ENCODE measurements at places on chromosomes 6 and 20. TPM values are rescaled to one million over a fixed set of nuclear protein-coding genes. Genes with fewer than 3 reads are reported as not detected.

- no peaks in the 10 kb centered on the region for H3K27me3 ChIP-seq
- no peak overlapping the region for H3K4me3 ChIP-seq
- no peaks in the 10 kb centered on the region for H3K36me3 ChIP-seq
- no peak for DNase-seq
Measured at GRCh38 chr6:107546691-107547450, 57.0 kb downstream of the SOBP start.

DNA sequence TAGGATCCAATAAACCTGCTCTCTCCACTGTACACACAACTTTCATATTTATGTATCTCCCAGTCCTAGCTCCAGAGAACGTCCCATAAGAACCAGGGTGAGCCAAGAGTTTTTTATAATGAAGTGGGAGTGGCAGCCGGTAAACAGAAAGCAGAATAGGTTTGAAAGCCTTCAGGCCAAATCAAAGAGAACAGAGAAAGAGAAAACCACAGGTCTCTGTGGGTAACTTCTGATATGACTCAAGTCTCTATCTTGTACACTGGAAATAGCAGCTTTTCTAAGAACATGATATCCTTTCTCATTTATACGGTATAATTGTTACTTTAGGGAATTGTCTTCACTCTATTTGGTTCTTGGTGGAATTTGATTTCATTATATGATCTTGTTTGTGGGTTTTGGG lies 273.6 kb downstream of the PACRG start:
- no peaks in the 10 kb centered on the region for H3K36me3 ChIP-seq
- H3K27ac ChIP-seq: no peak overlapping the region
- peaks cover 15% of the 10 kb centered on the region for H3K4me1 ChIP-seq
- H3K4me3 ChIP-seq: no peak overlapping the region
- no peaks in the 10 kb centered on the region for H3K27me3 ChIP-seq

DNA sequence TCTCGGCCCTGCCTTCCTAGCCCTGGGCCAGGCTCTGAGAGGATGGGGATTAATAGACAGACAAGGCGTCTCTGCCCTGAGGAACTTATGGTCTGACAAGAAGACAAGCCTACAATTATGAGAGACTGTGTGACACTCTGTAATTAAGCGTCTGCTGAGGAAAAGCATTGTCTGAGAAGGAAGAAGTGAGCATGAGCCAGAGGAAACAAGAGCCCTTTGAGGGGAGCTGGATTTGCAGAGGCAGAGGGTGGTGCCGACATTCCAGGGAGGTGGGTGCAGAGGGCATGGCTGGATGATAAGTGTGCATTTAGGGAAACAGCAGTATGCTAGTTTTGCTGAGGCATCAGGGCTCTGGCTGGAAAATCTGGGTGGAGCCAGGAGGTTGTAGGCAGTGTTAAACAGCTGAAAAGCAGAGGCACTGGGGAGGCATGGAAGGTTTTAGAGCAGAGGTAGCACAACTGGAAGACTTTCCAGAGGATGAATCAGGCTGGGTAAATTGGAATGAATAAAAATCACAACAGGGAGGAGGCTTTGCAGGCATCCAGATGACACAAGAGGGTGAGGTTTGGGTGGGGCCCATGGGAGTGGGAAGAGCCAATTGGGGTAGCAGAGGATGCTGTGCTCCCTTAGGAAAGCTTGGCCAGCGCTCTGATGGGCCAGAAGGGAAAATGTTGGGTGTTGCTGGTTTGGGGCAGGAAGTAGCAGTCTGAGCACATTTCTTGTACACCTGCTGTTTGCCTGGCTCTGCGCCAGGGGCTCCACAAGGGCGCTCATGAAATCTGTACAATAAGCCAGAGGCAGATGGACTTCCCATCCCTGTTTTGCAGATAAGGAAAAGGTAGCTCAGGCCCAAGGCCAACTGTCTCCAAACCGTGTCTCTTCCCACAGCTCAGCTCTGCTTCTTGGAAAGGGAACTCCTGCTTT lies 74.0 kb upstream of the MYL9 start:
- H3K27ac ChIP-seq: peak overlapping the region; percentile 34
- DNase-seq: no peak
- H3K4me1 ChIP-seq: peaks cover 20% of the 10 kb centered on the region
- no peaks in the 10 kb centered on the region for H3K27me3 ChIP-seq
- no peaks in the 10 kb centered on the region for H3K36me3 ChIP-seq

DNA sequence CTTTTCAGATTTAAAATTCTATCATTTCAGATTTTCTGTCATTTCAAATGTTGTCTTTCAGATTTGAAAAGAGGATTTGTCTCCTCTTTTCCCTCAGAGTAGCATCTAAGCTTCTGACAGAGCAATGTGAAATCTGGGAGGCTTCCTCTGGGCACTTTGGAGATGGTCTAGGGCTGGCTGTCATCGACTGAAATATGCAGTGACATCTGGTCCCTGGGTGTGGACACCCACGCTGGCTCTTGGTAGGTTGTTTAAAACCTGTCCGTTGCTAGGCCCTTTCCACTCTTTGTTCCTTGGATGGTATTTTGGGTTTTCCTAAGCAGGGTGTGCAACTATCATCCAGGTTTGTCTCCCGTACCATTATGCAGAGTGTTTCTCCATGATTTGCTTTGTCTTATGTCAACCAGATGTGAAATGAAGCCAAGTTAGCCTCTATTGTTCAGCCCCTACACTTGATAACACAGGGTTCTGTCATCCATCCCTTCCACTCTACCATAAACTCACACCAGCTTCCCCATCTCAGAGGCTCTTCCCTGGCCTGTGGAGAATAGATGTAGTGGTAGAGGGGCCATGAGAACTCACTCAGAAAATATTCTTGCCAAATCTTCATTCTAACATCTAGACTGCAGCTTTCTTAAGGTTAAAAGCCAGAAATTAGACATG lies 5.0 kb upstream of the VIP start:
- no peak overlapping the region for H3K27ac ChIP-seq
- no peaks in the 10 kb centered on the region for H3K36me3 ChIP-seq
- no peaks in the 10 kb centered on the region for H3K4me1 ChIP-seq
- no peaks in the 10 kb centered on the region for H3K27me3 ChIP-seq
- DNase-seq: no peak

DNA sequence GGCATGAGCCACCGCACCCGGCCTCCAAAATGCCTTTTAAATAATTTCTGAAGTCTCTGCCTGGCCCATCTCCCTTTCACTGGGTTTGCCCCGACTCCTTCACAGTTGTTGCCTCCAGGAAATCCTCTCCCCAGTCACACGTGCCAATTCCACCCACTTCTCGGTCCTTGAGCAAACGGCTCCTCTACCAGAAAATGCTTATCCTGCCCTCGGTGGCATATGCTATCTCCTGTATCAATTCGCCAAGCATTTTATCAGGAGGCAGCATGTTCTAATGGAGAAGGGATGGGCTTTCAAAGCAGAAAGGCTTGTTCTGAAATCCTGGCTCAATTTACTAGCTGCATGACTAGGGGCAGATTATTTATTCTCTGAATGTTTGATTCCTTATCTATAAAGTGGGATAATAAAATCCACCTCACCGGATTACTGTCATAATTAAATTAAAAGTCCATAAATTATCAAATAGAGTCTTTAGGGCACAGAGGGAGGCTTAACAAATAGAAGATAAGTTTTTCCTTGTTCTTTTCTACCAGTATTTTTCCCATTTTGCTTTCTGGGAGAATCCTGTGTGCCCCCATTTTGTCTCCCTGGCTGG lies 66.3 kb downstream of the PPP1R3G start:
- H3K4me1 ChIP-seq: peaks cover 5% of the 10 kb centered on the region
- no peaks in the 10 kb centered on the region for H3K36me3 ChIP-seq
- no peak overlapping the region for H3K27ac ChIP-seq
- no peaks in the 10 kb centered on the region for H3K27me3 ChIP-seq

DNA sequence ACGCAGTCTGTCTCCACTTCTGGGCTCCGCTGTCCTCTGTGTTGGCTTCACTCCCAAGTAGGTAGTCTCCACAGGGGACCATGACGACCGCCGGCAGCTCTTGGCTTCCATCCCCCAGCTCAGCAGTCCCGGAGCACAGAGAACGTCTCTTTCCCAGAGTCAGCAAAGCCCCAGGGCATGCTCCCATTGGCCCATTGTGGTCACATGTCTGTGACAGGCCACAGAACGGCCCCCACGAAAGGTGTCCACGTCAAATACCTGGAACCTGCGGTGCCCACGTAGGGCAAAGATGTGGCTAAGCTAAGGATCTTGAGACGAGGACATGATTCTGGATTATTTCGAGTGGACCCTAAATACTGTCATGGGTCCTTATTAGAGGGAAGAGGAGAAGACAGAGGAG lies 438.4 kb upstream of the SULF2 start:
- no peak overlapping the region for H3K4me3 ChIP-seq
- no peaks in the 10 kb centered on the region for H3K4me1 ChIP-seq
- H3K27ac ChIP-seq: no peak overlapping the region
- no peaks in the 10 kb centered on the region for H3K36me3 ChIP-seq

GRCh38 chr6:13398421-13398994 lies 70.2 kb upstream of the TBC1D7 start:
- no peaks in the 10 kb centered on the region for H3K36me3 ChIP-seq
- peaks cover 45% of the 10 kb centered on the region for H3K4me1 ChIP-seq
- H3K27me3 ChIP-seq: no peaks in the 10 kb centered on the region
- H3K27ac ChIP-seq: peak overlapping the region; percentile 67
- no peak overlapping the region for H3K4me3 ChIP-seq

GRCh38 chr6:1396952-1397868 lies 7.8 kb downstream of the FOXF2 start:
- peak; percentile 80 for DNase-seq
- H3K4me1 ChIP-seq: peaks cover 4% of the 10 kb centered on the region
- H3K27ac ChIP-seq: no peak overlapping the region
- no peak overlapping the region for H3K4me3 ChIP-seq
- no peaks in the 10 kb centered on the region for H3K36me3 ChIP-seq

DNA sequence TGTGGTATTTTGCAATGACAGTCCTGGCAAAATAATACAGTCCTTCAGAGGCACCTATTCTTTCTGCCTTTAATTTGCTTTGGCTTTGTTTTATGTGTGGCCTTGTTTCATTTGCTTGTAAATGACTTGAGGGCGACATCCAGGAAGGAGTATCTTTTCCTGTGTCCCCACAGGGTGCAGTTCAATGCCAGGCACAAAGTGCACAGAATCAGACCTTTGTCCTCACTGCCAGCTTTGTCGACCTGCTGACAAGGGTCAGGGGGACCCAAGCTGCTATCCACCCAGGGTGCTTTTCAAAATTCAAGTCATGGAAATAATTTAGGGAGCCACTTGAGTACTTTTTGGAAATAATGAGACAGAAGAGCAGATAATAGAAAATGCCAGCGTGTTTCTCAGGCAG lies 37.0 kb upstream of the CDKN1A start:
- no peak overlapping the region for H3K27ac ChIP-seq
- peaks cover 8% of the 10 kb centered on the region for H3K4me1 ChIP-seq
- H3K4me3 ChIP-seq: no peak overlapping the region
- DNase-seq: no peak
- H3K36me3 ChIP-seq: no peaks in the 10 kb centered on the region
- H3K27me3 ChIP-seq: no peaks in the 10 kb centered on the region

DNA sequence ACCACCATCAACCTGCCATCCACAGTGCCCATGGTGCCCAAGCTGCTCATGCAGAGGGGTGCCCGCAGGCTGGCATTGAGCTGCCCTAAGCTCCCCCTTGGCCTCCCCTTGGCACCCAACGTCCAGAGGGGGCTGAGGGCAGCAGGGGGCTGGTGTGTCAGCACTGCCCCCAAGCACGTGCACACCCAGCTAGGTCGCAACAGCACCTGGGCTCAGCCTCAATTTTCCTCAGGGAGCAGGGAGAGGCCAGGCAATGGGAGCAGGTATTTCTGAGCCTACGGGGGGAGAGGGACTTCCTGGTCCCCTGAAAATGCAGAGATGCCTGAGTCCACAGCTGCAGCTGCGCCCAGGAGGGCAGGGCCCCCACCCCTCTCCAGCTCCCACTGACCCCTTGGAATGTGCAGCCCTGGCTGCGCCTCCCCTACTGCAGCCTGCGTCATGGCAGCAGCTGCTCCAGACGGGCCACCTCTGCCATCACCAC lies 204.2 kb downstream of the ANKRD60 start:
- H3K4me1 ChIP-seq: no peaks in the 10 kb centered on the region
- no peaks in the 10 kb centered on the region for H3K36me3 ChIP-seq
- DNase-seq: no peak
- H3K4me3 ChIP-seq: no peak overlapping the region

DNA sequence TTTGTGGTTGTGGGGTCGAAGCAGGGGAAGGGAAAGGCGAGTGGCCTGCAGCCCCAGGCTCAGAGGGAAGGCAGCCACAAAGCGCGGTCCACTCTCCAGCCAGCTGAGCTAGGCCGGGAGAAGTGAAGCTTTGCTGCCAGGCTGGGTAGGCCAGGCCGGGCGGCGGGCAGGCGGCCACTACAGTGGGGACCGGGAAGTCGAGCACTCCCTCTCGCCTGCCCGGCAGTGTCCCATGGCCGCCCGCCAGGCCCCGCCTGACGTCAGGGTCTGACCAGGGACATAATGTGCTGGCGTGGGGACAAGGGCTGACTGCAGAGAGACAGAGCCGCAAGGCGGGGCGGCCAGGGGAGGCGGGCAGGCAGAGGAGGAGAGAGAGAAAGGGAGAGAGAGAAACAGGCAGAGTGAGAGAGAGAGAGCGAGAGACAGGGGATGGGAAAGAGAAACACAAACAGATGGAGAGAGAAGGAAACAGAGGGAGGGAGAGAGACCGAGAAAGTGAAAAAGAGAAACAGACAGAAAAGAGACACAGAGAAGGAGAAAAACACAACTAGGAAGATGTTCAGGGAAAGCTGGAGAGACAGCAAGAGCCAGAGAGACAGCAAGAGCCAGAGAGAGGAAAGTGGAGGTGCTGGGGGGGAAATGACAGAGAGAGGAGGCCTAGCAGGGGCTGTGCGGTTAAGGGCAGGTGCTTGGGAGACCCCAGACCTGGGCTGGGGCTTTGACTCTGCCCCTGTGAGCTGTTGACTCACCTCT lies 94.5 kb upstream of the PTPN1 start:
- H3K4me1 ChIP-seq: no peaks in the 10 kb centered on the region
- no peaks in the 10 kb centered on the region for H3K27me3 ChIP-seq
- H3K27ac ChIP-seq: no peak overlapping the region
- no peak for DNase-seq
- H3K4me3 ChIP-seq: no peak overlapping the region
- H3K36me3 ChIP-seq: no peaks in the 10 kb centered on the region

GRCh38 chr6:21678990-21679389 lies 85.4 kb downstream of the SOX4 start:
- H3K27me3 ChIP-seq: no peaks in the 10 kb centered on the region
- no peak overlapping the region for H3K27ac ChIP-seq
- peak; percentile 74 for DNase-seq
- H3K36me3 ChIP-seq: no peaks in the 10 kb centered on the region

- H3K36me3 ChIP-seq: no peaks in the 10 kb centered on the region
- H3K27me3 ChIP-seq: no peaks in the 10 kb centered on the region
- no peak overlapping the region for H3K4me3 ChIP-seq
- DNase-seq: no peak
- H3K4me1 ChIP-seq: no peaks in the 10 kb centered on the region
Measured at GRCh38 chr20:9492067-9492466, 22.3 kb upstream of the LAMP5 start.

The KHDC1 gene
- 8.0 TPM for total RNA-seq

The OR2H2 gene
- not detected for total RNA-seq

The LTB gene
- 0.70 TPM for total RNA-seq

The DNMT3B gene
- 11.9 TPM for total RNA-seq

The SRSF12 gene
- 5.1 TPM for total RNA-seq

The DAAM2 gene
- total RNA-seq: 4.8 TPM

The MYLK4 gene
- 0.69 TPM for total RNA-seq

The GMNN gene
- total RNA-seq: 30.2 TPM

The PARD6B gene
- total RNA-seq: 15.5 TPM

The ZBTB46 gene
- 53.4 TPM for total RNA-seq
